ENCODE measurements at places on chromosomes 11 and 22.

GRCh38 chr11:105110688-105111030 is 28.9 kb downstream of the CARD18 start:
- DNase-seq = no peak

- DNase-seq = no peak
These were observed 324.3 kb downstream of the TBC1D22A start for GRCh38 chr22:47086596-47087248.

- no peak for DNase-seq
These were observed 83.9 kb upstream of the MTNR1B start for GRCh38 chr11:92885600-92885999.

DNA sequence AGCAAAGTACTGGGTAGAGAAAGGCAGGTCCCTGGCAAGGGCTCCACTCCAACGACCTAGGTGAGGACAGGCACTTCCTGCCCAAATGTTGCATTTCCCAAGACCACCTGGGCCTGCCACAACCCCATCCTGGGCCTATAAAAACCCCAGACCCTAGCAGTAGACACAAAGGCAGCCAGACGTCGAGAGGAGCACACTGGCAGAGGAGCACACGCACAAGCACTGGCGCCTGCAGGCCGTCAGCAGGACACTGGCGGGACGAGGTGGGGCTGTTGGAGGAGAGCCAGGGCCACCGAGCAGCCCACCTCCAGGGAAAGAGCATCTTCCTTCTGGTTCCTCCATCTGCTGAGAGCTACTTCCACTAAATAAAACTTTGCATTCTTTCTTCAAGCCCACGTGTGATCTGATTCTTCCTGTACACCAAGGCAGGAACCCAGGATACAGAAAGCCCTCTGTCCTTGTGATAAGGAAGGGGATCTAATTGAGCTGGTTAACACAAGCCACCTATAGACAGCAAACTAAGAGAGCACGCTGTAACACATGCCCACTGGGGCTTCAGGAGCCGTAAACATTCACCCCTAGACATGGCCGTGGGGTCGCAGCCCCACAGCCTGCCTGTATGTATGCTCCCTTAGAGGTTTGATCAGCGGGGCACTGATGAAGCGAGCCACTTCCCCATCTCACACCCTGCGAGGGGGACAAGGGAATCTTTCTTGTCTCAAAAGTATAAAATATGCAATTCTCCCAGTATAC is 89.7 kb upstream of the MTMR2 start:
- DNase-seq = no peak

DNA sequence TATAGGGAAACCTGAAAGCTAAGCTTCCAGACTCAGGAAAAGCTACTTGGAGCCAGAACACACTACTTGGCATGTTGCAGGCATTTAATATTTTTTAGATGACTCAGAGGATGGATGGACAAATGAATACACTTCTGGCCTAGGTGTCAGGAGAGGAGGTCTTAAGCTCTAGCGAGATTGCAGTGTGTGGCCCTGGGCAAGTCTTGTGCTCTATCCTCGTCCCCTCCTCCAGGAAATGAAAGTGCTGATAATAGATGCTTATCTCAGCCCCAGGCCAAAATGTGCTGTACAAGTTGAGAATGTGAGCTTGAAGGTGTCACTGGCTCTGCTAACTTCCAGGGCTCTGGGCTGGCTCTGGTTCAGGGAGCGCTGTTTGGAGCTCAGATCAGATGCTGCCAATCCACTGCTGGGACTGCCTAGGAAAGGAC is 136.3 kb downstream of the PKNOX2 start:
- DNase-seq = no peak

DNA sequence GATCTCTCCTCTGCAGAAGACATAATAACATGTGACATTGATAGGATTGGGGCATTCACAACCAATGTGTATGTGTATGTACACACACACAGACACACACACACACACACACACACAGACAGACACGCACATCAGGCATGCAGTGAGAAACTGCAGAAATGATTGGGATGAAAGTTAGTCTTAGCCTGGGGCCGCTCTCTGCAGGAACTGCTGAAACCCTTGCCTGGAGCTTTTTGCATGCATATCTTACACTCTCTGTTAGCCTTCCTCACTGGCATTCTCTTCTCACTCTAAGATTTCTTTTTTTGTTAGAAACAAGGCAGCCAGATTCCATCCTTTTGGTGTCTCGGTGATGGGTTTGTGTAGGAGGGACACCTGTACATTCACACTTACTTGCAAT is 337.9 kb downstream of the NELL1 start:
- no peak for DNase-seq

GRCh38 chr11:118434553-118435289 is 1.6 kb upstream of the KMT2A start:
- DNase-seq = peak; percentile 22

GRCh38 chr11:73176145-73176873 is 34.2 kb upstream of the FCHSD2 start:
- no peak for DNase-seq

GRCh38 chr22:45425531-45426265 is 12.2 kb downstream of the RIBC2 start:
- DNase-seq = no peak

DNA sequence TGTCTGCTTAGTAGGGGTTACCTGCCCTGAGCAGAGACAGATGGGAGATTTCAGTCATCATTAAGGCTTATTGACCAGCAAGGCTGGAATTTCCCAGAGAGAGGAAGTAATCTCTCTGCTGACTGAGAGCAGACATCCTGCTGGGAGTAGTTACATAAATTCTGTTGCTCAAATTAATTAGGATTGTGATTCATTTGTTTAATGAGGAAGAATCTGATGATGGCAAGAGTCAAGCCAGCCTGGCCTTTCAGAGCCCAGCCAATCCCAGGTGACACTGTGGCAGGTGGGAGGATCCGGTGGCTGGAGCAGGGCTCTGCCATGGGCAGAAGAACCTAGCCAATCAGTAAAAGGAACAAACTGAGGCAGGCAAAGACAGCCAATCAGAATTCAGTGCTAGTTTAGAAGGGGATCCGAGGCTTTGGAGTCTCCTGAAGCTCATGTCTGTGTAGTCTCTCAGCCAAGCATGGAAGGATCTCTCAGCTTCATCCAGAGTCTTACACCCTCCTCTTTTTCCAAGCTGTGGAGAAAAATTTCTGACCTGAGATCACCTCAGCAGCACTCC is 61.2 kb upstream of the CHST1 start:
- DNase-seq = no peak

DNA sequence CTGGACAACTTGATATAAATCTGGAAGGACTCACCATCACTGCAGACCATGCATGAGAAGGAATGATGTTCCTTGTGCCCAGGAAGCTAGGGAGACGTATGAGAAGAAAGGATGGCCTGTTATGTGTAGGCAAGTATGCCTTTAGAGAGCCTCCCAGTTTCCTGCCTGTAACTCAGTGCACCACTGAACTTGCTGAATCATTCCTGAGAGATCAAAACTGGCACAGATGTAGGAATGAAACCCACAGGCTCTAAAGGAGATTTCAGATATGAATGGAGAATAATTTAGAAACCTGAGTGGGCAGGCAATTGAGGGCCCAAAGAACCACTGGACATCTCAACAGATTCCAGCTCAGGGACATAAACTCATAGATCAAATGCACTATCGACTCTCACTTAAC is 38.4 kb upstream of the PRSS23 start:
- DNase-seq = no peak

DNA sequence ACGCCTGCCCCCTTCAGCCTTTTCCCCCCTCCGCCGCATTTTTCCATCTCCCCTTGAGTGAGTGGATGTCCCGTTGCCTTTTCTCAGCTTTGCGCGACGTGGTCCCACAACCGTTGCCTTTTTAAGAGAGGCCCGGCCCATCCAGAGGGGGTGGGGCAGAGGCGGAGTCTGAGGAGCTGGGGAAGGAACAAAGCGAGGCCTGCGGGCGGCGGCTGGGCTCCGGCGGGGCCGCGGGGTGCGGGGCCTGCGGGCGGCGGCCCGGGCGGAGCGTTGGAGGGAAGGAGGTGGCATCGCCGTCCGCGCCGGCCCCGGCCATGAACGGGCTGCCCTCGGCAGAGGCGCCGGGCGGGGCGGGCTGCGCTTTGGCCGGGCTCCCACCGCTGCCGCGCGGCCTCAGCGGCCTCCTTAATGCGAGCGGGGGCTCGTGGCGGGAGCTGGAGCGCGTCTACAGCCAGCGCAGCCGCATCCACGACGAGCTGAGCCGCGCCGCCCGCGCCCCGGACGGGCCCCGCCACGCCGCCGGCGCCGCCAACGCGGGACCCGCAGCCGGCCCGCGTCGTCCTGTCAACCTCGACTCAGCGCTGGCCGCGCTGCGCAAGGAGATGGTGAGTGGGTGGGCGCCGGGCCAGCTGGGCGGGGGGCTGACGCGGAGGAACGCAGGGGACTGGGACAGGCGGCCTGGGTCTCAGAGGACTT is at the start of gene FAM89B:
FAM89B (plus strand) TSS at position 183 of the 696 bp plus-strand sequence; CDS start at position 315, 132 bp downstream.
- DNase-seq = peak; percentile 75

GRCh38 chr22:34842630-34843029 is 223.3 kb upstream of the ISX start:
- DNase-seq = no peak

GRCh38 chr22:41204066-41204465 is 1.0 kb upstream of the L3MBTL2 start:
- DNase-seq = no peak

DNA sequence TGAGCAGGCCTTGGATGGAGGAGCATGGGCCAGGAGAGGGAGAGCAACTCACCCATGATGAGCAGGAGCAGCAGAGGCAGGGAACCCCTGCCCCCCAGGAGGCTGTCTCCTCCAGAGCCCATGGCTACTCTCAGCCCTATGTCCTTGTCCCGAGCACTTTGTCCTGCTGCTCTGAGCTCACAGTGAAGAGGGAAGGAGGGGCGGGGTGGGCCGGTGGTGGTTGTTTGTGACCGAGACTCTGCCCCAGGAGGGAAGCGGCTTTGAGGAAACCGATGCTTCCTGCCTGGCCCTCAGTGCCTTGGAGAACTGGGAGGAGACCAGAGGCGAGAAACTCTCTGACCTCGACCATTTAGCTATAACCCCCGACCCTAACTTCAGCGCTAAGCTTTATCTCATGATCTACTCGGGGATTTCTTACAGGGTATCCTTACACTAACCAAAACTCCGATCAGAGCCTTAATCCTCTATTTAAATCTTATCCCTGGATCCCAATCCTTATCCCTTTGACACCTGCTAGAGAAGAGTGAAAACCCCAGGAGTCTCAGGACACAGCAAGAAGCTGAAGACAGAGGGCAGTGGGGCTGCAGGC is at the start of gene ROBO4:
ROBO4 (minus strand) TSS at position 192 of the 589 bp plus-strand sequence; CDS start at position 122, 70 bp downstream.
- DNase-seq = no peak

DNA sequence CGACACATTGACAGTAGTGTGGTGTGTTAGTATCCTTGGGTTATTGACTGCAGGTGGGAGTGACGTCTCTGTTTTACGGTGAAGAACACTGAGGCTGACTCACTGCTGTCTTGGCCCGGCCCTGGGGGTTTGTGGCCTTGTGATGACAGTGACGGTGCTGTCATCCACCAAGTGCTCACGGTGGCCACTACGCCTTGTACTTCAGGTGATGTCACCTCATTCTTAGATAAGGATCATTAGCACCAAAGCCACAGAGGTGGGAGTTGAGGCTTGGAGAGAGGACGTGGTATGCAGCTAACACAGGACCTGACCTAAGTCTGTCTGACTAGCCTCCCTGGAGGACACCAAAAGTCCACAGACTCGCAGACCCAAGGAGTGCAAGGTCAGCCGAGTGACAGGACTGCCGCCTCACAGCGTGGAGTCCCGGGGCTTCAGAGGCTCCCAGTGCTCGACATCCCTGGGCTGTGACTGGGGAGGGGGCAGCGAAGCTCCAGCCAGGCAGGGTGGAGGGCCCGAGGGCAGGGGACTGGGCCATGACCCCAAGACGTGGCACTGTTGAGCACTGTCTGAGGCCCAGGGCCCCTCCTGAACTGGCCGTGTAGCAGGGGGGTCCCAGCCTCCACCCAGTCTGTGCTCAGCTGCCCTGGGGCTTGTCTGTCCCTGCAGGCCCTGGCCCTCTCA is 56.5 kb downstream of the NAT10 start:
- peak; percentile 25 for DNase-seq

DNA sequence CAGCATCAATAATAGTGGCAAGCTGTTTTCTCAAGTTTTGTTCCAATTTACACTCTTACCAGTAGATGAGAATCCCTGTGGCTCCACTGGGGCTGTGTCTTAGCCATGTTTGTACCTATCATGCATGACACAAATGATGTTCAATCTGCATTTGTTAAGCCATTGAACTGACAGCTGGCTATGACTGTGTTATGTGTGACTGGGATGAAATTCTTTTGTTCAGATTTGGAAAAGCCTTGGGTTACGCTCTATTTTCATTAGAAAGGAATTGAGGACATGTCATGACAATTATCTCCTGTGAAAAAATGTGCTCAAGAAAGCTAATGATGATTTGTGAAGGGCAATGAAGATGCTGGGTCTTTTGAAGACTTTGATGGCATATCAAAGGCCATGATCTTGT is 201.8 kb upstream of the LARGE1 start:
- DNase-seq = no peak

DNA sequence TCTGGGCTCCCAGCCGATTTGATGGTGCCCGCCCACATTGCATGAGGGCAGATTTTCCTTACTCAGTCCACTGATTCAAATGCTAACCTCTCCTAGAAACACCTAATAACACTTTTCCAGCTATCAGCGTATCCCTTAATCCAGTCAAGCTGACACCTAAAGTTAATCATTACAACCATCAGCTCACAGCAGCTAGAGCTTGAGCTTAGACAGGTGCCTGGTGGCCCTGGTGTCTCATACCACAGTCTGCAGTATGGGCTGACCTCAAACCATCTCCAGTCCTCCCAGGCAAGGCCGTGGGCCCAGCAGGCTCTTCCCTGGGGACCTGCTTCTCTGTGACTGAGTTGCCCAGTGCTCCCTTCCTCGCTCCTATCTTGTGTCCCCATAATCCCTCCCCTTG is 174.4 kb upstream of the NECTIN1 start:
- DNase-seq = no peak

DNA sequence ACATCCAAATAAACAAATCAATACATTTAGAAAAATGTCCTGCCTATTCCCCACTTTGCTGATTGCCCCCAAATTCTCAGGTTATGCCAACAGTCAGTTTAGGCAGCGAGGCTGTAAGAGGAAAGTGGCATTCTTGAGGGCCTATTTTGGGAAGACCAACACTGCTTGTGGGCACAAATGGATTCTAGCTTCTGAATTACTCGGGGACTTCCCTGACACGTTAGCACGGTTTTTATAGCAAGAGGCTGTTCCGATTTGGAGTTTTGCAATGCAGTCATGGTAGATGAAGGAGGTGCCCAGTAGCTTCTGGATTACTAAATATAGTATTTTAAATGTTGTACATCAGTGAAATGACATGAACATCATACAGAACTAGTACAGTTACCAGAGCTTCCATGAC is 13.1 kb downstream of the RCN1 start:
- no peak for DNase-seq
